ENCODE measurements at places on chromosomes 6 and 20. TPM values are rescaled to one million over a fixed set of nuclear protein-coding genes. Genes with fewer than 3 reads are reported as not detected.

DNA sequence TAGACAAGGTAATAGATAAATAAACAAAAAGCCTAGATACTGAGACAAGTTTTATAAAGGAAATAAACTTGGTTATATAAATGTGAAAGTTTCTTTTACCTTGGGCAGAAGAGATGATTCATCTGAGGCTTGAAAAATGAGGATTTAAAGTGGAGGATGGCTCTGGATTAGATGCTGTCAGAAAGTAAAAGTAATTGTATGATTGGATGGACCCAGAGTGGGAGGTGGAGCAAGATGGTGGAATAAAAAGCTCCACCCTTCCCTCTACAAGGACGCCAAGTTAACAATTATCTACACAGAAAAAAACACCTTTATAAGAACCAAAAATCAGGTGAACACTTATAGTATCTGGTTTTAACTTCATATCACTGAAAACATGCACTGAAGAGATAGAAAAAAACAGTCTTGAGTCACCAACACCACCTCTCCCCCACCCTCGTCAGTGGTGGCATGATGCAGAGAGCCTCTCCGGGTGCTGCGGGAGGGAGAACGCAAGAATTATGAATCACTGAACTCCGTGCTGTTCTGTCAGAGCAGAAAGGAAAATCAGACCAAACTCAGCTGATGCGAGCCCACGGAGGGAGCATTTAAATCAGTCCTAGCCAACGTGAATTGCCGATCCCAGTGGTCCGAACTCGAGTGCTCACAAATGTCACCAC lies 84.7 kb upstream of the GJE1 start:
- DNase-seq: no peak
- H3K36me3 ChIP-seq: no peaks in the 10 kb centered on the region
- no peaks in the 10 kb centered on the region for H3K4me1 ChIP-seq
- H3K27me3 ChIP-seq: no peaks in the 10 kb centered on the region

CDSN gene
- not detected for total RNA-seq

LAMA4 gene
- total RNA-seq: 95.3 TPM

DEFB124 gene
- total RNA-seq: not detected

DNA sequence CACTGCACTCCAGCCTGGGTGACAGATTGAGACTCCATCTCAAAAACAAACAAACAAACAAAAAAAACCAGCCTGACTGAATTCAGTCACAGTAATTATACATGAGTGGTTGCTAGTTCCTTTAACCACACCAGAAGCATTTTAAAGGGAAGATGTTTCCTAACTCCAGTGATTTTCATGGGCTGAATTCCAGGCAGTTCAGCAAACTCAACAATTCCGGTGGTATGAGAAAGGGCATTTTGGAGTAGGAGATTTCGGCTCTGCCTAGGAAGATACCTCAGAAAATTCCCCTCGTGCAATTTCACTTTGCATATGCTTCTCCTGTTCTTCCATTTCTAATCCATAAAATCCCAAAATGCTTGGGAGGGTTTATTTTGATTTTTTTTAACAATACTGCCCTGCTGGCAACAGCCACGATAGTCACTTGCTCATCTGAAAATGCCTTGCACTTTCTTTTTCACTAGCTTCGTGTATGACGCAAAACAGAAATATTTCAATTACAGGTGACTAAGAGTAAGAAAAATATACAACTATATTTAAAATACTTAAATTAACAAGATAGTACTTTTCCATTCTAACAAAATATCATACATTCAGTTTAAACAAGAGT lies 48.3 kb upstream of the IPCEF1 start:
- H3K27me3 ChIP-seq: no peaks in the 10 kb centered on the region
- no peak for DNase-seq
- no peak overlapping the region for H3K4me3 ChIP-seq
- peaks cover 44% of the 10 kb centered on the region for H3K4me1 ChIP-seq
- H3K27ac ChIP-seq: peak overlapping the region; percentile 68
